ENCODE measurements at places on chromosomes 7 and 10. TPM values are rescaled to one million over a fixed set of nuclear protein-coding genes. Genes with fewer than 3 reads are reported as not detected.

- H3K27ac ChIP-seq = no peak overlapping the region
- H3K36me3 ChIP-seq = no peaks in the 10 kb centered on the region
- no peaks in the 10 kb centered on the region for H3K27me3 ChIP-seq
Observed at GRCh38 chr7:10724449-10724848, 249.2 kb upstream of the PHF14 start.

DNA sequence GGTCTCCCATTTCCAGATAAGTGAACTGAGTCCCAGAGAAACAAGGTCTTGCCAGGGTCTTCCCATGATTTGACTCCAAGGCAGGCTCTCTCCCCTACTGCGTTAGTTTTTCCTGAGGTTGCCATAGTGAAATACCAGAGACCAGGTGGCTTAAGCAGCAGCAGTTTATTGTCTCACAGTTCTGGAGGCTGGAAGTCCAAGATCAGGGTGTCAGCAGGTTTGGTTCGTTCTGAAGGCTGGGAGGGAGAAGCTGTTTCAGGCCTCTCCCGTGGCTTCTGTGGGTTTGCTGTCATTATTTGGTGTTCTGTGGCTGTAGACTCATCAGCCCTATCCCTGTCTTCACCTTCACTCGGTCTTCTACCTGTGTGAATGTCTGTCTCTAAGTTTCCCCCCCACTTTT, 129.9 kb downstream of the GRK5 start:
- no peaks in the 10 kb centered on the region for H3K4me1 ChIP-seq
- no peak for DNase-seq
- H3K36me3 ChIP-seq = peaks cover 8% of the 10 kb centered on the region
- H3K27ac ChIP-seq = no peak overlapping the region
- no peaks in the 10 kb centered on the region for H3K27me3 ChIP-seq

DNA sequence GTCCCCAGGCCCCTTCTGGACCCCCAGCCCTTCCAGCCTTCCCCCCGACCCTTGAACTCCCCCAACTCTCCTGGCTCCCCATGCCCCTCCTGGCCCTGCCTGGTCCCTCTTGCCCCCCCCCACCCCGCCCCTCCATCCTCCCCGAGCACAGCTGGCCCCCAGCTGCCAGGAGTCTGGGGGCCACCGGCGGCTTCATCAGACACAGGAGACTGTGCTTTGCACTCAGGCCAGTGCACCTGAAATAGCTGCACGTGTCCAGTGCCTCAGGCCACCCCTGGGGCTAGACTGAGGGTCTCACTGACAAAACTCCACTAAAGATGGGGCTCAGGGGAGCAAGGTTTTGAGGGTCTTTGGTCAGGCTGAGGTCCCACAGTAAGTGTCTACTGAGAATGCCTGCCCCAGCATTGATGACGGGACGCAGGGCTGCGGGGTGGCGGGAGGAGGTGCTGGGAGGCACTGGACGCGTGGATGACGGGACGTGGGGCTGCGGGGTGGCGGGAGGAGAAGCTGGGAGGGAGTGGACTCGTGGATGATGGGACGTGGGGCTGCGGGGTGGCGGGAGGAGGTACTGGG, 6.5 kb downstream of the FOXL3 start:
- H3K27me3 ChIP-seq = no peaks in the 10 kb centered on the region
- H3K4me1 ChIP-seq = no peaks in the 10 kb centered on the region
- no peak for DNase-seq

GRCh38 chr7:155780884-155781283, 31.4 kb downstream of the SHH start:
- H3K4me3 ChIP-seq = no peak overlapping the region
- no peak for DNase-seq
- peaks cover 19% of the 10 kb centered on the region for H3K36me3 ChIP-seq
- no peaks in the 10 kb centered on the region for H3K27me3 ChIP-seq

DNA sequence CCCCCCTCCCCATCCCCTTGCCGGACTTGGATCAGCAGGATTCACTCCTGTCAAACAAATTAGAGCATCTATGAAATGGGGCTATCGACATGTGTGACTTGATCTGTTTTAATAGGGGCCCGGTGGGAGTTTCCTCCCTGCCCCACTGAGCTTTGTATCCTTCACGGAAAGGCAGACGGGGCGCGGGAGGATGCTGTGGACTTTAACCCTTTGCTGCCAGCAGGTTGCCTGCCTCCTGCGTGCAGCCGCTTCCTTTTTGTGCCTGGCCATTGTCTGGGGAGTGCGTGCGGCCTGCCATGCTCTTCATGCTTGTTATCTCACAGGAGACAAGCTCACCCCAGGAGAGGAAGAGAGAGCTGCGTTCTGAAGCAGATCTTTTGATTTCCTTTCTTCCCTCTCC, 512.8 kb upstream of the GALNT17 start:
- H3K27me3 ChIP-seq = no peaks in the 10 kb centered on the region
- DNase-seq = no peak
- no peak overlapping the region for H3K4me3 ChIP-seq
- H3K4me1 ChIP-seq = no peaks in the 10 kb centered on the region
- no peak overlapping the region for H3K27ac ChIP-seq

- peaks cover 8% of the 10 kb centered on the region for H3K36me3 ChIP-seq
- no peaks in the 10 kb centered on the region for H3K4me1 ChIP-seq
- H3K4me3 ChIP-seq = peak overlapping the region; percentile 17
- no peak for DNase-seq
- no peaks in the 10 kb centered on the region for H3K27me3 ChIP-seq
Observed at GRCh38 chr7:70698219-70698832, 433.6 kb upstream of the GALNT17 start.

DNA sequence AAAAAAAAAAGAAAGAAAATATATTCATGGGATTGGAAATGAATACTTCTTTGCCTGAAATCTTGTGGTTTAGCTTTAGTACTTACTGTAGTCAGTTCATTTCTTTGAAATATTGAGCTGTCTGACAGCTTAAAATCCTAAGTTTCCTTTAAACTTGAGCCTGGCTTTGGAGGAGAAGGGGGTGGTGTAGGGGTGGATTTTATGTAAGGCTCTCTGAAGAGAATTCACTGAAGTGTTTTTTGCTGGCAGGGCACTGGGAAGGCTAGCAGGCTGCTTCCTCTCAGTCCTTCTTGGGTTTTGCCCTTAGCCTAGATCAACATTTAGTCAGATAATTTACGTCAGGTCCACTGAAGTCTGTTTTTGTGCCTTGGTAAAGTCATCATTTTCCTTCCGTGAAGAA, 516.5 kb downstream of the AUTS2 start:
- H3K36me3 ChIP-seq = no peaks in the 10 kb centered on the region
- H3K27me3 ChIP-seq = no peaks in the 10 kb centered on the region
- H3K4me3 ChIP-seq = no peak overlapping the region
- H3K4me1 ChIP-seq = no peaks in the 10 kb centered on the region
- DNase-seq = no peak

DNA sequence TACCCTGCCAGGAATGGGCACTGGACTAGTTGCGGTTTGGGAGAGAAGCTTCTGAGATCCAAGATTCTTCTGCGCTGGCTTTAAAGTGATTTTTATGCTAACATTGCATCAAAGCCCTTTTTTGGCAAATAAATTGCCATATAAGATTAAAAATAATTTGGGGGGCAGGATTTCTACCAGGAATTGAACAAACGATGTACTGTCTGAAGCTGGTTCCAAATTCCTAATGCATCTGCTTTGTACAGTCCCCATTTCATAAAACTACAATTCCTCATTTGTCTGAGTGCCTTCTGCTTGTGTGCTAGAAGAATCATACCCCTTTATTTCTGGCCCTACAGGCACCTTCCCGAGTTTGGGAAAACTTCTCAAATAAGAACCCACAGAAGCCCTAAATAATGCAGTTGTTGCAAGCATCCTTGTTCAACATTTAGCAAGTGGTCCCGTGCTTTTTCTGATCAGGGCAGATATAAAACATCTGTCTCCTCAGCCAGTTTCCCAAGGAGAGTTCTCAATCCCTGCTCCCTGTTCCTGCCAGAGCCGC, 349.7 kb downstream of the PTEN start:
- peaks cover 3% of the 10 kb centered on the region for H3K4me1 ChIP-seq
- H3K36me3 ChIP-seq = no peaks in the 10 kb centered on the region
- no peak overlapping the region for H3K4me3 ChIP-seq
- no peak for DNase-seq
- H3K27ac ChIP-seq = no peak overlapping the region

GRCh38 chr7:87702326-87702725, 74.1 kb downstream of the RUNDC3B start:
- H3K4me1 ChIP-seq = no peaks in the 10 kb centered on the region
- no peak for DNase-seq
- no peaks in the 10 kb centered on the region for H3K36me3 ChIP-seq

GRCh38 chr7:12119620-12120303, 91.3 kb upstream of the TMEM106B start:
- H3K27me3 ChIP-seq = no peaks in the 10 kb centered on the region
- H3K27ac ChIP-seq = no peak overlapping the region
- DNase-seq = no peak
- no peaks in the 10 kb centered on the region for H3K36me3 ChIP-seq

DNA sequence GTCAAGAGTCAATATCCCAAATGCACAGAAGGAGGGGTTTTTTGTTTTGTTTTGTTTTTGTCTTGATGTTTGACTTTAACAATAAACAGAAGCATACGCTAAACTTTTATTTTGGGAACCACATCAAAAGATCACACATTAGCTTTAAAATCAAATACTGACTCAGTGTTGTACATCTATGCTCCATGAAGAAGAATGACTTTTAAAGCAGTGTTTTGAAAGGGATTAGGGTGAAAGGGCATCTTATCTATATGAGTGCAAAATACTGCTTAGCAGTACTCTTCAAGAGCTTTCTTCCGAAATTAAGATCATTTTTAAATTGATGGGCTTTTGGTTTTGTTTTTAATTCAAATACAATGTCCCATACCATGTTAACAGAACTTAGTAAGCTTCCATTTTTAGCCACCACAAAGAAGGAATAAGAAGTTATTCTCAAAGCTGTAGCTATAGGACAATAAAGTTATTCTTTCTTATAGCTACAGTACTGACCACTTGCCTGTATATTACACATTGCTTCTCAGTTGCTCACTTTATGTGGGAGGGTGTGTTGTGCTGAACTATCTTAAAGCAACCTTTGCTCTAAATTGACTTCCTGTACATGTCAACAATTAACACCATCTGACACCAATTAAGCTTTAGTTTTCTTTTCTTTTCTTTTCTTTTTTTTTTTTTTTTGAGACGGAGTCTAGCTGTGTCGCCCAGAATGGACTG, 144.3 kb upstream of the KAT6B start:
- H3K4me1 ChIP-seq = peaks cover 36% of the 10 kb centered on the region
- 0 out of 2 replicates have a peak overlapping the region, but pooled peaks have one; percentile 6 for H3K27ac ChIP-seq
- no peak overlapping the region for H3K4me3 ChIP-seq
- no peaks in the 10 kb centered on the region for H3K27me3 ChIP-seq

DNA sequence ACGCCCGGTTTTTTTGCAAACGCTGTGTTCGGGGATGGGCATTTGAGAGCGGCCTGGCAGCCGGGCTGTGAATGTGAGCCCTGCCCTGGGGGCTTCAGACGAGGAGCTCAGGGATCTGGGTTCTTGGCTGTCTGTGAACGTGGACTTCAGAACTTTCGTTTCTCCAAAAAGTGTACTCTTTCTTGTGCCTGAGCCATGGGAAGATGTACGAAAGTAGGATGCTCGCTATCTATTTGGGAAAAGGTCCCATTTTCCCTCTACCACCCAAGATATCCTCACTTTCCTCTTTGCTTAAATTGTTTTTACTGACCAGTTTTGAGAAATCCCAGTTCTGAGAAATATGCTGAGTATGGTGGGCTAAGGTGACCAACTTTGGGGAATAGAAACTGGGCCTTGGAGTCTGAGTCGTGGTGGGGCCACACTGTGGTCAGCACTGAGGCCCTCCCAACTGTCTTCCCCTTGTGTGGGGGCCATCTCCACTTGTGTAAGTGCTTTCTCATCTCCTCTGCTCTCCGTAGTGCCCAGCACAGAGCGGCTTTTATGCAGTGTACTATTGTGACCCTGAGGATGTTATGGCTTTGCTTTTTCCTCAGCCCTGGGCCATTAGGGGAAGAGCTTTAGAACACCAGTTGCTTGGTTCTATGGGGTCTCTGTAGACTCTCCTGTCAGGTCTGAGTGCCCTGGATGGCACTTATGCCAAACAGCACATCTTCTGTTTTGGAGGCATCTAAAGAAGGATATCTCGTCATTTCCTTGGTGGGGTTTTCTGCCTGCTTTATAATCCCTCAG, 918 bp downstream of the DBNL start:
- no peak for DNase-seq
- H3K4me3 ChIP-seq = peak overlapping the region; percentile 83
- H3K27ac ChIP-seq = peak overlapping the region; percentile 88
- H3K27me3 ChIP-seq = no peaks in the 10 kb centered on the region
- H3K36me3 ChIP-seq = peaks cover 9% of the 10 kb centered on the region

- H3K27ac ChIP-seq = no peak overlapping the region
- H3K4me1 ChIP-seq = no peaks in the 10 kb centered on the region
- H3K36me3 ChIP-seq = no peaks in the 10 kb centered on the region
- no peak for DNase-seq
- H3K4me3 ChIP-seq = no peak overlapping the region
Observed at GRCh38 chr7:93004906-93005305, 112.9 kb downstream of the SAMD9 start.

GRCh38 chr10:99973190-99973589, 36.6 kb downstream of the DNMBP start:
- no peak overlapping the region for H3K4me3 ChIP-seq
- DNase-seq = no peak
- H3K27ac ChIP-seq = no peak overlapping the region
- peaks cover 28% of the 10 kb centered on the region for H3K36me3 ChIP-seq

DNA sequence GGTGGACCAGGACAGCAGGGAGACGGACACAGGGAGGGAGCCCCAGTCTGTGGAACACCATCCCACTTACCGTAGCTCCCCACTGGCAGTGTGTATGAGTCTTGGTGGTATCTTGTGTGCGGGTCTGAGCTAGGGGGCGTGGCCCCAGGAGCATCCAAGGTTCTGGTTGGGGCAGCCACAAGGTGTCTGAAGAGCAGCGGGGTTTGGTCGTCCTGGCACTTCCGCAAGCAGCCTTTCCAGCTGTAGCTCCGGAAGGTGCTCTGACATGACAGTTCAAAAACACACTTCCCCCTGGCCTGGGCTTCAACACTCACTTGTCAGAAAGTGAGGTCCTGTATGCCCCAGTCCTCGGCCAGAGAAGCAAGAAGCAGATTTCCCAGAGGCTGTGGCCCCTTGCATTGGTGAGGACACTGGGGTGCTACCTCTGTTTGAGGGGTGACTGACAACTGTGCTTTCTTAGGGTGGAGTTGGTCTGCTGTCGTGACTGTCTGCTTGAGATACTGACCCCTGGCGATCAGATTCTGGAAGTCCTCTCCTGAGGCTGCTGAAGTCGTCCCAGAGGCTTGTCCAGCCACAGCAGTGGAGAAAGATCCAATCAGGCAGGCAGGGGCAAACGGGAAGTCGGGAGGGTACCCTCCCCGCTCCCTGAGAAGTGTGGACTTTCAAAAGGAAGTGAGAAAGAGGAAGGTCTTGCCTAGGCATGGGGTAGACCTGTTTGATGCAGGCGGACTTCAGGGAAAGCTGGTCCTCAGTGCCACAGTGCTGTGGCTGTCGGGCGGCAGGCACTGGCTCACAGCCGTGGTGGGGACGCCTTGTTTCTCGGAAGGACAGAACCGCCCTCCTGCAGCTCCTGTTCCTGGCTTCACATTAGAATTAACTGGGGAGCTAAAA, 51.4 kb upstream of the PFKFB3 start:
- H3K4me1 ChIP-seq = peaks cover 25% of the 10 kb centered on the region
- no peaks in the 10 kb centered on the region for H3K27me3 ChIP-seq
- H3K36me3 ChIP-seq = no peaks in the 10 kb centered on the region

PTPN20 gene
- 0.26 TPM for total RNA-seq

CAV1 gene
- 1.7 TPM for total RNA-seq

KLF14 gene
- not detected for total RNA-seq

DGKI gene
- 17.7 TPM for total RNA-seq
